ENCODE measurements at places on chromosomes 6 and 20. TPM values are rescaled to one million over a fixed set of nuclear protein-coding genes. Genes with fewer than 3 reads are reported as not detected.

GRCh38 chr6:161429921-161430490 is 156.1 kb upstream of the AGPAT4 start:
- DNase-seq: no peak

- peak; percentile 47 for DNase-seq
Measured at GRCh38 chr6:34457742-34458735, 7.8 kb upstream of the PACSIN1 start.

DNA sequence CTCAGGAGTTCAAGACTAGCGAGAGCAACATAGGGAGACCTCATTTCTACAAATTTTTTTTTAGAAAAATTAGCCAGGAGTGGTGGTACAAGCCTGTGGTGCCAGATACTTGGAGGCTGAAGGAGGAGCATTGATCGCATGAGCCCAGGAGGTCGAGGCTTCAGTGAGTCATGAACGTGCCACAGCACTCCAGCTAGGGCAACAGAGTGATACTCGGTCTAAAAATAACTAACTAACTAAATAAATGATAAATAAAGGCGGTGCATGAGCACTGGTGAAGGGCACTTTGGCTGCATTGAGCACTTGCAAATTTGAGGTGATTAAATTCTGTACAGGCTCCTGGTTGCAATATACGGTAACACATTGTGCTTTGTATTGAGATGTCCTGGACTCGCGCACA is 13.5 kb downstream of the HLA-A start:
- DNase-seq: no peak

DNA sequence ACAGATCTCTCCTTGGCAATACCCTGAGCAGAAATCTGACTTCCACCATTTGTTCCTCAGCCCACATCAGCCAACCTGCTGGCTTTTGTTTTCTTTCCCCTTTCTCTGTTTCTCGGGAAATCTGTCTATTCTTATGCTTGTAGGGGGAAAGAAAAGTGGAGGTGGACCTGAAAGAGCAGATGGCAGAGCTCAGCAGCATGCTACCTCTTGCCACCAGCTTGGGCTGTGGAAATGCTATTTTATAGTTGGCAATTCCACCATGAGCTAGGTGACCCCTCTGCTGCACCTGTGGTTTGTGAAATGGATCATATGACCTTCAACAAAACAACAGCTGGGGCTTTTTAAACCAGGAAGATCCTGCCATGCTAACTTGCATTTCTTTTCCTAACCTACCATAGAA is 6.8 kb upstream of the SPATS1 start:
- no peak for DNase-seq

The INSM1 gene
- 5.5 TPM for total RNA-seq

The ZKSCAN3 gene
- total RNA-seq: 3.9 TPM

DNA sequence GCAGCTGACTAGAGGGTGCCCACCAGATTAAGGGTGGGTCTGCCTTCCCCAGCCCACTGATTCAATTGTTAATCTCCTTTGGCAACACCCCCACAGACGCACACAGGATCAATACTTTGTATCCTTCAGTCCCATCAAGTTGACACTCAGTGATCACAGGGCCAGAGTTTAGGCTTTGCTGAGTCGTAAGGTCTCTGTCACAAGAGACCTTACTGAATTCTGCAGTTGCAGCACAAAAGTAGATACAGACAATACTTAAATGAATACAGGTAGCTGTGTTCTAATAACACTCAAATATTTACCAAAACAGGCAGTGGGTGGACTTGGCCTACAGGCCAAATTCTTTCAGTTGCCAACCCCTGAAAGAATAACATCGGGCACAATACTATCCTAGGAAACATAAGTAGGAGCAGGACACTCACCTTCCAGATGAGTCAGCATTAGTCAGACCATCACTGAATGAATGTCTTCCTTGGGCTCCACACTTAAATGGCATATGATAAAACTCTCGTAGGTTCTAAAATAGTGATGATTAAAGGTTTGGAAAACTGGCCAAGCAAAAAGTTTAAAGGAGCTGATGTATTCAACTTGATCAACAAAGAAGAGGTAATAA is 190.0 kb downstream of the UBE3D start:
- DNase-seq: peak; percentile 19

- DNase-seq: peak; percentile 40
Measured at GRCh38 chr20:63580796-63581461, 6.9 kb upstream of the HELZ2 start.

- DNase-seq: no peak
Measured at GRCh38 chr20:7248281-7249201, 481.1 kb downstream of the BMP2 start.

GRCh38 chr6:165663377-165663735 is 315 bp upstream of the PDE10A start:
- DNase-seq: peak; percentile 50

- DNase-seq: peak; percentile 36
Measured at GRCh38 chr6:90940812-90941481, 354.1 kb upstream of the MAP3K7 start.

Measured in SJCRH30 (cell line).